ENCODE measurements at places on chromosomes 16 and 17.
A peak's percentile ranks its signal among the peaks of the same experiment; 100 is the strongest.

- no peak for DNase-seq
These were observed 112.4 kb downstream of the IRX3 start for GRCh38 chr16:54174201-54174600.

GRCh38 chr17:50865060-50865867, 890 bp downstream of the TOB1 start:
- DNase-seq = peak; percentile 48

- DNase-seq = no peak
These were observed 262.9 kb upstream of the SDK2 start for GRCh38 chr17:73906896-73907870.

- DNase-seq = no peak
These were observed 5.7 kb upstream of the PHAF1 start for GRCh38 chr16:67104061-67104460.

DNA sequence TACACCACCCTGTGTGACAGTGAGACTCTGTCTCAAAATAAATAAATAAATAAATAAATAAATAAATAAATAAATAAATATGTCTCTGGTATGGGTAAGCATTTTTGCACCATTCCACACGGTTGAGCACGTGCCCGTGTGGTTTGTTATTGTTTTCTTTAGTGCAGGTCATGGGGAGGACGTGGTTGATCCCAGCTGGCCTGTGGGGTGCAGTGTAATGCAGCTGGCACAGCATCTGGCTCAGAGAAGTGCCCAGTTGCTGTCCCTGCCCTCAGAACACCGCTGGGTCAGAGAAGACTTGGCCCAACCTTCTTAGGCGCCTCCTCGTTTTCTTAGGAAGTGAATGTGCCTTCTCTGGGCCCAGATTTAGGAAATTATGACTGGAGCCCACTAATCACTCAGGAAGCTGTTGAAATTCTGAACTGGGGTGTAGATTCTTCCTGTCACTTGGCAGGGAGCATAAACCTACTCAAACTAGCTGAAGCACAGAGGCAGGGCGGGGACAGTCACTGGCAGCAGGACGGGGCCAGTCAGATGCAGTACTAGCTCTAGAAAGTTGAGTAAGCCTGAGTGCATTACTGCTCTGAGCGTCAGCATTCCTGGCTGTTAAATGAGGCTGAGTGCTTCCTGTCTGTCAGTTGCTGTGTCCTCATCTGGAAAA, 85.9 kb downstream of the SNX29 start:
- DNase-seq = no peak

GRCh38 chr17:27449541-27449940, 6.7 kb upstream of the KSR1 start:
- no peak for DNase-seq

DNA sequence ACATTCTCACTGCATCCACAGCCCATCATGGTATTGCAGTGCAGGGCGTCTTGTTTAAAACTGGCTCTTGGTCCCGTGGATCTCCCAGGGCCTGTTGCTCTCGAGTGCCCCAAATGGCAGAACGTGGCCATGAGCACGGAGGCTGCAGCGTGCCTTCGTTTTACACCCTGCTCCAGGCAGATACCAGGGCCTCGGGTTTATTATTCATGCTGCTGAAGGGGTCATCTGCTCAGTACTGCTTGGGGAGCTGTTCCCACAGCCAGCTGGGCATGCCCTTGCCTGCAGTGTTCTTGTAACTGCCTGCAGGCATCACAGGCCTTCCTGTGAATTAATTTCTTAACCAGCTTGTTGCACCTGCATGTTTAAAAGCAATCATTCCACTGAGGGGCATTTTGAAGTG, 129.7 kb upstream of the CHMP6 start:
- DNase-seq = peak; percentile 80

GRCh38 chr17:45573924-45574770, 83.6 kb upstream of the PLEKHM1 start:
- no peak for DNase-seq

- DNase-seq = no peak
These were observed 18.4 kb downstream of the HS3ST6 start for GRCh38 chr16:1899641-1900451.

GRCh38 chr16:13076878-13077277, 175.5 kb downstream of the SHISA9 start:
- no peak for DNase-seq

DNA sequence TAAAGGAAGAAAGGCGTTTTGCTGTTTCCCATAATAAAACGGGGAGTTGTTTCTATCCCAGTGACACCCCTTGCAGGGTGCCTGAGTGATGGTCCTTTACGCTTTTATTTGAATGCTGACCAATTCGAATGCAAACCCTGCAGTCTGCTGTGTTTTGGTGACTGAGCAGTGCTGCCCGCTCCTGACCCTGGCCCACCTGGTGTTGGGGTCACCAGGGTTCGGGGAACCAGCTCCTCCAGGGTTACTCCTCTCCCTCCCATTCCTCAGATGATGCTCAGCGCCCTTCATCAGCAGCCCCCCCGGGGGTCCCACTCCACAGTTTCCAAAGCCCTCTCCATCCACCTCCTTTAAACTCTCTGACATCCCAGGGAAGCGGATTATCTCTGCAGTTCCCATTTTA, 6.0 kb downstream of the CA4 start:
- no peak for DNase-seq
